Activated CD8-positive, alpha-beta memory T cell treated with anti-CD3 and anti-CD28 coated beads for 4 hours (primary cell): ENCODE measurements at places on chromosomes 1 and 21.

- DNase-seq: no peak
These were observed 35.8 kb downstream of the PLEKHA6 start for GRCh38 chr1:204323887-204324286.

DNA sequence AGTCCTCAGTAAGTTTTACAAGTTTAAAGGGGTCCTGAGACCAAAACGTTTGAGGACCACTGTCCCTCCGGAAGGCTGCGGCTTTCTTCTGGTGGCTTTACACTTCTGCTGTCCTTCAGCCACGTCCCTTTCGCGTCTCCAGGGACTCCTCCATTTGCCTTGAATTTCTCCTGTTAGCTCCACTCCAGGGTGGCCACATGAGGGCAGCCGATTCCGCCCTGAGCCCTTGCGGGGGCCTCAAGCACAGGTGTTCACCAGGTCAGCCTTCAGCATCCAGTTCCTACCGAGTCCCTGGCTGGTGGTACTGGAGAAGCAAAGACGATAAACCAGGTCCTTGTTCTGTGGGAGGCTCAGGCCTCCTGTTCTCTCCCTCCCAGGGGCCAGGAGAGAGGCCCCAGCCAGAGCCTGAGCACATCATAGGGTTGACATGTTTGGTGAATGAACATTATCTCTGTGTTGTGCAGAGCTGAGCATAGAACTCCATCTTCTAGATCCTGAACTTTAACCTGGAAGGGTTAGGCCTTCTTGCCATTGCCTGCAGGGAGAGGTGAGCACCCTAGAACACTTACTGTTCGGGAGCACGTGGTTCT, 27.4 kb upstream of the COQ8A start:
- peak; percentile 14 for DNase-seq

DNA sequence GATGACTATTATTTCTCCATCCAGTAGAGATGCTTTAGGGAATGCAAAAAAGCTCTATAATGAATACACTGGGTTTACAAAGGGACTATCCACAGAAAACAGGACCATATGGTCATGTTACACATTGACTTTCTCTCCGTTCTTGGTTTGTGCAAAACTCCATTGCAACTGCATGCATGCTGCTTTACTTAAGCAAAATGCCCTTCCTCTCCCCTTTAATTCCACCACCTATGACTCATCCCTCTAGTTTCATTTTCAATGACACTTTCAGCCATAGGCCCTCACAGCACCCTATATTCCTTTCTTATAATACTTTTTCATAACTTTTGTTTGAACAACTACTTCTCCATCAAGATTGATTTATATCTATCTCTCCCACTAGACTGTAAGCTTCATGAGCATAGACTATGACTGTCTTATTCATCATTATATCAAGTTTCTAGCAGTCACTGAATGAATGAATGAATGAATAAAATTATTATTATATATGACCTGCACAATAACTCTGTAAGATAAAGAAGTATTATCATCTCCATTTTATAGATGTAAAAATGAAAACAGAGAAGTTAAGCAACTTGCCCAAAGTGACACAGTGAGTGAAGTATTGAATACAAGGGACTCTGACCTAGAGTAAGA, 248.9 kb downstream of the PLPP3 start:
- no peak for DNase-seq

GRCh38 chr1:100430325-100430756, 78.0 kb downstream of the CDC14A start:
- DNase-seq: no peak

GRCh38 chr1:52576074-52576473, 23.2 kb upstream of the TUT4 start:
- DNase-seq: no peak

DNA sequence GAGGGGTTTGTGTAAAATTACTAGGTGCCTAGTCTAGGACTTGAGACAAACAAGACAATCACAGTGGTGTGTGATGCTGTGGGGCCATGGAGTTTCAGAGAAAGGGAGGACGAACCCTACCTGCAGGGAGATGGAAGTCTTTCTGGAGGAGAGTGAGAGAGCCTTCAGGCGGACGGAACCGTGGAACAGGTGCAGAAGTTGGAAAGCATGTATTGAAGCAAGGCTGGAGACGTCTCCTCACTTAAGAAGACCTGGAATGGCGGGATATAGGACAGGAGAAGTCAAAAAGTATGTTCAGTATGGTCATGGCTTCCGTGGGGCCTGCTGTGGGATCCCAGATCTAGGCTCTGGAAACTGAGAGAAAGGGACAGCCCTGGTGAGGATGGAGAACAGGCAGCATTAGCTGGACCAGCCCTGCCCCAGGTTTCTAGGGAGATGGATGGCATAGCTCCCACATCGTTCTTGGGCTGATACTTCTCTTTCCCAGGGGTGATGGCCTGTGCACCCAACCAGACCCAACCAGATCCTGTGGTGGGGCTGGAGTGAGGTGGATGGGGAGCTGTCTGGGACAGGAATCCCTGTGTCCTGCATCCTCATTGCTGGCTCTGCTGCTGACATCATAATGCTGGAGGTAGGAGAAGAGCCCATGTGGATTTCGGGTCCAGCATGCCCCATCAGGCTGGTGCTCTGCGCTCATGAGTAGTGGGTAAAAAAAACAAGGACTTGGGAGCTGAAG, 15.0 kb upstream of the LRP8 start:
- DNase-seq: no peak

DNA sequence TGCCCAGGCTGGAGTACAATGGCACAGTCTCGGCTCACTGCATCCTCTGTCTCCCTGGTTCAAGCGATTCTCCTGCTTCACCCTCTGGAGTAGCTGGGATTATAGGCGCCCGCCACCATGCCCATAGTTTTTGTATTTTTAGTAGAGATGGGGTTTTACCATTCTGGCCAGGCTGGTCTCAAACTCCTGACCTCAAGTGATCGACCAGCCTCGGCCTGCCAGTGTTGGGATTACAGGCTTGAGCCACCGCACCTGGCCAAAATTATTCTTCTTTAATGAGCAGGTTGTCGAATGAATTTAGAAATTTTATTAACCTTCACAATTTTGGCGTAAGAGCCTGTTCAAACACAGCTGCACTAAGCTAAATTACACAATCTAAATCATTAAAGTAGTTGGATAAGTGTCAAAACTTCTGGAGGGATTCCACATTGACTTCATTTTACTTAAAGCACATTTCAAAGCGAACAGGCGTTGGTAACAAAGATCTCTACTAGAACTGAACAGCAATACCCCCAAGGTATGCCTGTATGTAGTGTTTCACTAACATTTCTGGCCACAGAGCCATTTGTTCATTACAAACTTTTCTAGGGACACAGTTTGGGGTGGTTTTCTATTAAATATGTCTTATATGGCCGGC, 5.2 kb upstream of the CTH start:
- no peak for DNase-seq

DNA sequence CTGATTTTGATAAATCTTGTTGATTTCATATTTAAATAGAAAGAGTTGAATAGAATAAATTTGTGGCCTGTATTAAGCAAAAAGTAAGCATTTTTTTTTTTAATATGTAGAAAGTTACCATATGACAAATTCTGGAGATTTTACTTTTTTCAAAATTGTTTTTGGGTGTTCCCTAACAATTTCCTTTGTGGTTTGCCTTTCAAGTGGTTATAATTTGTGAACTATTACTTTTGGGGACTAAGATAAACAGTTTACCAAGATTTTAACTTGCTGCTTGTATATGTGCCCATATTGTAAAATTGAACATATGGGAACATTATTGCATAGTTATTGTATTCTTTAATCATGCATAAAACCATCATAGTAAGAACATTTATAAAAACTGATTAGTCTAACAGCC, 34.6 kb downstream of the SLC30A7 start:
- no peak for DNase-seq

- DNase-seq: no peak
These were observed 711.2 kb downstream of the KCNT2 start for GRCh38 chr1:195897076-195897475.

- DNase-seq: no peak
These were observed 939 bp downstream of the DCST1 start for GRCh38 chr1:155034318-155035208.

- no peak for DNase-seq
These were observed 13.9 kb downstream of the PUM1 start for GRCh38 chr1:31051611-31052010.

- no peak for DNase-seq
These were observed 316.9 kb downstream of the VAV3 start for GRCh38 chr1:107648071-107648470.

GRCh38 chr1:197103300-197103699, 36.2 kb upstream of the F13B start:
- no peak for DNase-seq

DNA sequence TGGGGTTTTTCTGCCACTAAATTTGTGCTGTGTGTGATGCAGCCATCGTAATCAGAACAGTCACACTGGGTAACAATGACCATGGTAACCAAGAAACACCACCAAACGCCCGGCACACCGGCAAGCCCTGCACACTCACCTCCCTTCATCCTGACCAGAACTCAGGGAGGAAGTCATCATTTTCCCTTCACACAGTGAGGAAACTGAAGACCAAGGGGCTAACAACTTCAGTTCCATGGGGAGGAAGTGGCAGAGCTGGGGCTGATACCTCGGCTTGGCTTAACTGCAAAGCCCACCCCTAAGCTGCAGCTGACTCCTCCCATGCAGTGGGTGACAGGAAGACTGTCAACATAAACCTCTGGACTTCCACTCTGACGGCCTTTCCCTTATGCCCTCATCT, 69.3 kb upstream of the BCAR3 start:
- no peak for DNase-seq

DNA sequence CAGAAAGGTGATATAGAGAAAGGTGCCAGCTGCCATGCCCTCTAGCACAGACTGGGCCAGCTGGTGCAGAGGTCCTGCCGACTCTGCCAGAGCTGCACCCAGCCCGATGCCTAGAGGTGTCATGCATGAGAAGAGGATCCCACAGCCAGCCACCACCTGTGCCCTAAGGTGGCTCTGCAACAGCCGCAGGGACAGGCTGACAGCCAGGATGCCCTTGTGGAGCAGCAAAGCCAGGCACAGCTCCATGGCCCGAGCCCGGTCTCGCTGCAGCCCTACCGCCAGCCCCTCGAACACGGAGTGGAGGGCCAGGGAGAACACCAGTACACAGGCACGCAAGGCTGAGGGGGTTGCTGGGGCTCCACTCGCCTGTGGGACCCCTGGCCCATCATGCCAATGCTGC, 1.8 kb upstream of the CRTC2 start:
- no peak for DNase-seq

DNA sequence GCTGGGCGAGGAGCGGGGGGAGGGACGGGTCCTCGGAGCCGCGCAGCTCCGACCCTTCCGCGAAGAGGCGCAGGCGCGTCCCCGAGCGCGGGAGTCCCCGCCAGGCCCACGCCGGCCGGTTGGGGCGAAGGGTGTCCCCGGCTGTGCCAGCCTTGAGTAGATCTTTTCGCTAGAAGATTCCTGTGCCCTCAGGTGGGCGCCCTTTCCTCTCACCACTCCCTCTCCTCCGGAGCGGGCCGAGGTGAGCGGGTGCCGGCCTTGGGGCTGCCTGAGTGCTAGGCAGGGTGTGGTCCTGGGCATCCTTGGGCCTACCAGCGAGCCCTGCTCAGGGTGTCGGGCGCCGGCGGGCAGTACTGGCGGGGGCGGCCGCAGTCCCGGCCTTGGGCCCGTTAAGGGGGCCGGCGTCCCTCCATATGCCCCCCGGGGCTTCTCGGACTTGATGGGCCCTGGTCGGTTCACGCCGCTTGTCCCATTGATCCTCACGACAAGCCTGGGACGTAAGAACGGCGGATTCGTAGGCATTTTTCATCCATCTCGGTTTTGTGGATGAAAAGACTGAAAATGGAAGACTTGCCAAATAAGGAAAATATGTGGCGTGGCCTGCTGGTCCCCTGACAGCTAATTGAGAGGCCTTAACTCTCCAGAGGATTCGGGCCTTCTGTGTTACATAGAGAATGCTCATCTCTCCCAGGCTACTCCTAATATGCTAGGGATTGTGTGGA, 712 bp downstream of the DEGS1 start:
- DNase-seq: no peak

DNA sequence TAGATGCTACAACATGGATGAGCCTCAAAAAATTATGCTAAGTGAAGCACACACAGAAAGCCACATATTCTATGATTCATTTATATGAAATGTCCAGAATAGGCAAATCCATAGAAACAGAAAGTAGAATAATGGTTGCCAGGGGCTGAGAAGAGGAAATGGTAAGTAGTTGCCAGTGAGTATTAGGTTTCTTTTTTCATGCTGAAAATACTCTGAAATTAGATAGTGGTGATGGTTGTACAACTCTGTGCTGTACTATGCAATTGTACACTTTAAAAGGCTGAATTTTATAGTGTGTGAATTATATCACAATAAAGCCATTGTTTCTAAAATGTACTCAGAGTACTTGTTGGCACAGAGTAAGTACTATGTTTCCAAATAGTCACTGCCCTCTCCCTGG, 15.5 kb upstream of the GFI1 start:
- no peak for DNase-seq

DNA sequence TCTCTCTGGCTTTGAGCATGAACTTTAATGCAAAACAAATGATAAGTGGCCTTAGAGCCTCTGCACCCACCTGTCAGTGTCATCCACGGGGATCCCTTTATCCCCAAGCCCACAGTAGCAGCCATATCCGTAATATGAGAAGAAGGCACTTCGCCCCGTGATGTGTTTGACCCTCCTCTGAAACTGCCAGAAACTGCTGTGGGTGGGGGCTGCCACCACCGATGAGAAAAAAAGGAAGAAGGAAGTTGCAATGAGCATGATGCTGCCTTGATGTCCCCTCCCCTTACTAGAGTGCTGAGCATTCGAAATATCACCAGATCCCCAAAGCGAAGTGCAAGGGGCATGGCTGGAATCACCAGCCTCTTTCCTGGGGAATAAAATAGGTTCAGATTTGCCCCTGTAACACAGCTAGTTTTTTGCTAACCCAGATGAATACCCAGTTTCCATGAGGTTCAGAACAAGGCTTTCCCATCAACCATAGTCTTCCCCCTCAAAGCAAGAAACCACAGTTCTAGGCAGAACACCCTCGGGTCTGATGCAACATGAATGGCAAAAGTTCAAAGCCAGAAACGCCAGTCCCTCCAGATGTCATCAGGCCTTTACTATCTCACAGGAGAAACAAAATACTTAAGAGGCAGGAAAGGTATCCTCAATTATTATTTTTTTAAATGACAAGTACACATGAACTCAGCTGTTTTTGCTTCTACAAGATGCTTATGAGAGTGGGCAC, 10.8 kb upstream of the UBXN10 start:
- no peak for DNase-seq

DNA sequence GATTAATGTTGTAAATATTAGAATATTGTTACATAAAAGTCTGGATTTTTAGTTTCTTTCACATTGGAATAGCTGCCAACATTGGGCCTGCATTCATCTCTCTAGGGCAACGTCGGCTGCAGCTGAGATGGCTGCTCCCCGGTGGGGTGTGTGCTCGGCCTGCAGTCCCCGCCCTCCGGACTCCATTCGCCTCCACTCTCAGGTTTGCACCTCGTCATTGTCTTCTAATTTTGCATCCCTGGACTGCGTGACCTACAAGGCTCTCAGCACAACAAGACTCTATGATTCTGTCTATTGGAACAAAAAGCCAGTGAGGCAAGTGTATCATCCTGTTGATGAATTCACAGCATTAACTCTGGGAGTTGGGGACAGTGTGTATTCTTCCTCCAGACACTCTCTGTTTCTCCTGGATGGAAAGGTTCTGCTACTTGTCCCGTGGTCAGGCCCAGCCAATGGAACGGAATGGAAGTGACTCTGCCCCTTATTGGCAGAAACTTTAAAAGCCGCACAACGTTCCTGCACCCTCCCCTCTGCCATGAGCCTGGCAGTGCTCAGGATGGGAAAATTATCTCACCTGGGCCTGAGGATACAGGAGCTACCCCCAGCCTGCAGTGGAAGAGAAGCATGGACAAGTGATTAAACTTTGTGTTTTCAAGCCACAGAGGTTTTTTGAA, 105.0 kb upstream of the SAMD11 start:
- no peak for DNase-seq

GRCh38 chr1:65445837-65446236, 25.4 kb downstream of the LEPR start:
- DNase-seq: no peak
